ENCODE measurements at places on chromosomes 6 and 20. TPM values are rescaled to one million over a fixed set of nuclear protein-coding genes. Genes with fewer than 3 reads are reported as not detected.

Gene RUNX2
- polyA plus RNA-seq, result 3.9 TPM

Gene PRSS35
- polyA plus RNA-seq, result not detected

Gene PTCHD4
- polyA plus RNA-seq, result not detected

Gene OR2H1
- not detected for polyA plus RNA-seq

Gene CALHM5
- not detected for polyA plus RNA-seq

Gene BPIFB1
- polyA plus RNA-seq, result not detected

Gene DACT2
- not detected for polyA plus RNA-seq

Gene MATN4
- not detected for polyA plus RNA-seq

Gene MYCT1
- not detected for polyA plus RNA-seq

Gene NMBR
- polyA plus RNA-seq, result not detected

Gene TPBG
- polyA plus RNA-seq, result 0.52 TPM

Gene PSMB9
- polyA plus RNA-seq, result 405 TPM

Gene MSH5
- 0.58 TPM for polyA plus RNA-seq

Gene ARFGEF3
- polyA plus RNA-seq, result not detected

Gene C20orf202
- polyA plus RNA-seq, result 0.06 TPM

Gene GABRR1
- polyA plus RNA-seq, result not detected

Gene SCRT2
- polyA plus RNA-seq, result not detected

Data from CD14-positive monocyte (primary cell).